Memory B cell (primary cell): ENCODE measurements at places on chromosomes 6 and 20.

DNA sequence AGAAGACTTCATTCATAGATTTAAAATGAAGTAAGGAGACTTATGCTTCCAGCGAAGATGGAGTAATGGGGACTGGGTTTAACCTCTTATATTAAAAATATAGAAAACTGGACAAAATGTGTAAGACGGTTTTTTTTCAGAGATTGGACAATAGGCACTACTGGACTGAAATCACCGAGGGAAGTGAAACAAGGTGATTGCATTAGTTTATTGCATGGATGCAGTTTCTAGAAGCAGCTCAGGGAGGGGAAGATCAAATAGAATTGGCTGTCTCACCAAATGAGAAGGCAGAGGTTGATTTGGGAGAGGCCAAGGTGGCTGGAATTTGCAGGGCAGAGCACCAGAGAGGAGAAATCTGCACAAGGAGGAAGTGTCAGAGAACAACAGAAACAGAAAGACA lies 162.6 kb downstream of the DNAH8 start:
- DNase-seq, result no peak

DNA sequence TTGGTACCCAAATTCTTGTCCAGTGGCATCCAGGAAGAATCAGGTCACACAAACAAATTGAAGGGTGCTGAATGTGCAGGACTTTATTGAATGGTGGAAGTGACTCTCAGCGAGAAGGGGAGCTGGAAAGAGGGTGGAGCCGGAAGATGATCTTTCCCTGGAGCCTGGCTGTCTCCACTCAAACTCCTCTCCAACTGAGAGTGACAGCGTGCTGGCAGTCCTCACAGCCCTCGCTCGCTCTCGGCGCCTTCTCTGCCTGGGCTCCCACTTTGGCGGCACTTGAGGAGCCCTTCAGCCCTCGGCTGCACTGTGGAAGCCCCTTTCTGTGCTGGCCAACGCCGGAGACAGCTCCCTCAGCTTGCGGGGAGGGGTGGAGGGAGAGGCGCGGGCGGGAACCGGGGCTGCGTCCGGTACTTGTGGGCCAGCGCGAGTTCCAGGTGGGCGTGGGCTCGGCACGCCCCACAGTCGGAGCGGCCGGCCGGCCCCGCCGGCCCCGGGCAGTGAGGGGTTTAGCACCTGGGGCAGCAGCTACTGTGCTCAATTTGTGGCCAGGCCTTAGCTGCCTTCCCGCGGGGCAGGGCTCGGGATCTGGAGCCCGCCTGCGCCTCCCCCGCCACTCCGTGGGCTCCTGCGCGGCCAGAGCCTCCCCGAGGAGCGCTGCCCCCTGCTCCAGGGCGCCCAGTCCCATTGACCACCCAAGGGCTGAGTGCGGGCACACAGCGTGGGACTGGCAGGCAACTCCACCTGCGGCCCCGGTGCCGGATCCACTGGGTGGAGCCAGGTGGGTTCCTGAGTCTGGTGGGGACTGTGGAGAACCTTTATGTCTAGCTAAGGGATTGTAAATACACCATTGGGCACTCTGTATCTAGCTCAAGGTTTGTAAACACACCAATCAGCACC lies 26.7 kb upstream of the MBOAT1 start:
- no peak for DNase-seq

GRCh38 chr6:76774781-76775384 lies 688.4 kb downstream of the HTR1B start:
- no peak for DNase-seq

DNA sequence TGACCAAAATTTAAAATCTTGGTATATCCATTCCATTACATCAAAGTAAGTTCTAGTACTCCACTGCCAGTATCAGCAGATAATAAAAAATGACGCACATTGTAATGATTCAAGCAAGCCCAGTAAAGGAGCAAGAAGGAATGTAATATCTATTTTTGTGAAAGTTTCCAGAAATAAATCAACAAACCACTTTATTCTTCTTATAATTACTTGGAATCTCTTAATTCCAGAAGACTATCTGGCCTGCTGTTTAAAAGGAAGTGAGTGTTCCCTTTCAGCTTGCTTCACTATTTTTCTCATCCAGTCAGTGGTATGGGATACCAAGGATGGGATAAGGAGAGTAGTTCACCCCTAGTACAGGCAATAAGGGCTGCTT lies 42.2 kb upstream of the DSE start:
- no peak for DNase-seq
